Transverse colon (tissue), 4 donors: ENCODE measurements at places on chromosomes 4 and X.

- DNase-seq, result no peak
- H3K27ac ChIP-seq, result no peak overlapping the region
- H3K4me3 ChIP-seq, result no peak overlapping the region
- H3K4me1 ChIP-seq, result no peaks in the 10 kb centered on the region
Observed at GRCh38 chr4:164379694-164380093, 374.2 kb upstream of the SMIM31 start.

DNA sequence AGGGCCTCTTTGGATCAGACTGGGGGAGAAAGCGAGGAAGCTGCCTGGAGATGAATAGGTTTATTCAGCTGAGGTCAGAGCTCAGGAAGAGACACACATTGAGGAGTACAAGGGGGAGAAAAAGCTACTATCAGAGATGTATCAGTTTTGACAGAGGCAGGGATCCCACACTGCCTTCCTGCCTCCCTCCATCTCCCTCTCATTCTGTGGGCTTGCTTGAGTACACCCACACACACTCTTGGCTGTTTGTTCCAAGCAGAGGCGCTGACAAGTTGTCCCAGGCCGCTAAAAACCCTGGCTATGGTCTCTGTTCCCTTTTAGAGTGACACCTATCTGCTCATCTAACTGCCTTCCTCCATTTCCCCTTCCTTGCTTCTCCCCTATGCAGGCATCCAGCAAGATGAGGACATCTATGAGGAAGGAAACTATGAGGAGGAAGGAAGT, 5.2 kb downstream of the TSPYL2 start:
- peak overlapping the region; percentile 76 for H3K27ac ChIP-seq
- H3K27me3 ChIP-seq, result no peaks in the 10 kb centered on the region
- H3K4me1 ChIP-seq, result peaks cover 20% of the 10 kb centered on the region
- H3K4me3 ChIP-seq, result no peak overlapping the region
- DNase-seq, result no peak
- no peaks in the 10 kb centered on the region for H3K36me3 ChIP-seq

DNA sequence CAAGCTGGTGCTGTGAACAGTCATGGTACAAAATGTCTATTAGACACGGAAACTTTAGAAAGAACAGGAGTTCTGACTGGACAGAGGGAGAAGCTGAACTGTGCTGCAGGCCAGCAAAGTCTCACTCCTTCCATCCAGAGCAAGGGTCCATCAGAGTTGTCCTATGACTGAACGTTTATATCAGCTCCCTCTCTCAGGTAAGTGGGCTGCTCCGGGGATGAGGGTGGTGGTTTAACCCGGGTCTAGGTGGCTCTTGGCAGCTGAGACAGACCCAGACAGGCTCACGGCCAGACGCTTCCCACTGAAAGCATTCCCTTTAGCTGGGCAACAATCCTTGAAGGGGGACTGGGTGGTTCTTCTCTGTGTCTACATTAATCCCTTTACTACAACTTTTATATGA, 385.0 kb upstream of the SMIM31 start:
- H3K4me1 ChIP-seq, result no peaks in the 10 kb centered on the region
- no peaks in the 10 kb centered on the region for H3K36me3 ChIP-seq
- H3K4me3 ChIP-seq, result no peak overlapping the region
- no peak overlapping the region for H3K27ac ChIP-seq
- no peaks in the 10 kb centered on the region for H3K27me3 ChIP-seq

- no peak overlapping the region for H3K27ac ChIP-seq
- no peak for DNase-seq
- no peaks in the 10 kb centered on the region for H3K36me3 ChIP-seq
- no peaks in the 10 kb centered on the region for H3K4me1 ChIP-seq
- no peak overlapping the region for H3K4me3 ChIP-seq
Observed at GRCh38 chr4:53026233-53026632, 164.1 kb downstream of the RASL11B start.

DNA sequence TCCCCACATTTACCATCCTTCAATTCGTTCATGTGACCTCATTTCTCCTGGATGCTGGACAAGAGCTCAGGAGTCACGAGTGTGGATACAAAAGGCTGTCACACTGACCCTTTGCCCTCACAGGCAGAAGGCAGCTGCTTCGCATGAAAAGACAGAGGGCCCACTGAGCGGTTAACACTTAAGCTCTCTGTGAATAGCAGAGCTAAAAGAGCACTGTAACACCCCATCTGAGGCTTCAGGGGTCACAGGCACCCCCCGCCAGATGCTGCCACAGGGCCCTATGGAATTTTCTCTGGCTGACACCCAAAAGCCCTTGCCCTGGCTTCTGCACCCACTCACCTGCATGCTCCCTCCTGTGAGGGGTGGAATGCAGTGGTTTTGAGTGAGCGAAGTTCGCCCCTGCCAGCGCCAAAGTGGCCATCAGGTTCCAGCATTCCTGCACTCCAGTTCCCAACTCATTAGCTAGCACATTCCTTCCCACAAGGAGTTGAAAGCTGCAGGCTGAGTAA, 360.9 kb downstream of the PPP3CA start:
- no peaks in the 10 kb centered on the region for H3K36me3 ChIP-seq
- H3K27ac ChIP-seq, result no peak overlapping the region

DNA sequence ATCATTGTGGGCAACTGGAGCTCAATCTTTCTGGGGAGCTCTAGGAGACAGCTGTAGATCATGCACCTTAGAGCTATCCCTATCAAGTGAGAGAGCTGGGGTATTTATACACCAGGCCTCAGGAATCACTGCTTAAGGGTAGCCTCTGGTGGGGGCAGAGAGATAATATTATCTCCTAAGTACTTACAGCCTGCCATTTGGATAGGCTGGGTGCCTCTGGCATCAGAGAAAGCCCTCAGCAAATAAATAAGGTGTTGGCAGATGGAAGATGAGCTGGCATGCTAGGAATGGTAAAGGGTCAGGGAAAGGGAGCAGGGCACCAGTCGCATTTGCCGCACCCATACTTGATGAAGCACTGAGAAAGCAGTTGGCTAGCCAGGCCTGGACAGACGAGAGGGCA, 75.9 kb downstream of the HCCS start:
- no peak for DNase-seq
- no peak overlapping the region for H3K27ac ChIP-seq
- H3K36me3 ChIP-seq, result no peaks in the 10 kb centered on the region
- H3K27me3 ChIP-seq, result no peaks in the 10 kb centered on the region

- H3K27ac ChIP-seq, result peak within 1 kb of the TSS; percentile 87
- DNase-seq, result peak; percentile 98
- no peaks in the 10 kb centered on the region for H3K36me3 ChIP-seq
- peak within 1 kb of the TSS; percentile 94 for H3K4me3 ChIP-seq
- no peaks in the 10 kb centered on the region for H3K27me3 ChIP-seq
- peaks cover 32% of the 10 kb centered on the region for H3K4me1 ChIP-seq
Observed at GRCh38 chr4:183659029-183659871, at the start of the genes RWDD4 and TRAPPC11. RWDD4 (minus strand) TSS chr4:183659185; CDS start chr4:183658952, 233 bp downstream. TRAPPC11 (plus strand) TSS chr4:183659293; CDS start chr4:183663868, 4,575 bp downstream.

DNA sequence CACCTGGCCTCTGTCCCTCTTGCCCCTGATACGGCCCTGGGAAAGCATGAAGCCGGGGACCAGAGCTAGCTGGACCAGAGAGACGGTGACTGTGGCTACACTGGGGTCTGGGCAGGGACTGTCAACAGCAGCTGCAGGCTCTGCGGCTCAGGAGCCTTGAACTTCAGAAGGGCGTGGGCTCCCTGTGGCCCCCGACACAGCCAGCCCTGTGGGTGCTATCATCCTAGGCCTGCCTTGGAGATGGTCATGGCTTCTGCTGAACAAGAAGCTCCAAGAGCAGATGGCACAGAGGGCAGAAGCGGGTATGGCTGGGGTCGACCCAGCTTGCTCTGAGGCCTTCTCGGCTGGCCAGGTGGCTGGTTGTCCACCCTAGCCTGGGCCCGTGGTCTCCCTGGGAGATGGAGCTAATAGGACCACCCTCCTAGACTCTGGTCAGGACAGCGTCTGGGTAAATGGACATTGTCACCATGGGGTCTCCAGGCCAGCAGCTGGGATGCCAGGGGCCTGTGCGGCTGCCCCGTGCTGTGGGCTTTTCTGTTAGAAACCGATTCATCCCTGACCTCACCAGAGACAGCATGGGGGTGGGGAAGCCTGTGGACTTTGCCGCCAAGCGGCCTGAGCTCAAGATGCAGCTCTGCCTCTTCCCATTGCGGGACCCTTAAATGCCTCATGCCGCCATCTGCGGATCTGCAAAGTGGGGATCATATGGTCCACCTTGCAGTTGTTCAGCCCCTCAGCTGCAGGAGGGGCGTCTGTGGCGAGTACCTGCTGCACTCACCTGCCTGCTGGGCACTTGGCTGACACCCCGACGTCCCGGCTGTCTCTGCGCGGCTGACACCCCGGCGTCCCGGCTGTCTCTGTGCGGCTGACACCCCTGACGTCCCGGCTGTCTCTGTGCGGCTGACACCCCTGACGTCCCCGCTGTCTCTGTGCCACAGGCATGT, 21.1 kb downstream of the CPZ start:
- H3K36me3 ChIP-seq, result no peaks in the 10 kb centered on the region
- no peak overlapping the region for H3K4me3 ChIP-seq
- H3K27me3 ChIP-seq, result no peaks in the 10 kb centered on the region
- H3K27ac ChIP-seq, result no peak overlapping the region

DNA sequence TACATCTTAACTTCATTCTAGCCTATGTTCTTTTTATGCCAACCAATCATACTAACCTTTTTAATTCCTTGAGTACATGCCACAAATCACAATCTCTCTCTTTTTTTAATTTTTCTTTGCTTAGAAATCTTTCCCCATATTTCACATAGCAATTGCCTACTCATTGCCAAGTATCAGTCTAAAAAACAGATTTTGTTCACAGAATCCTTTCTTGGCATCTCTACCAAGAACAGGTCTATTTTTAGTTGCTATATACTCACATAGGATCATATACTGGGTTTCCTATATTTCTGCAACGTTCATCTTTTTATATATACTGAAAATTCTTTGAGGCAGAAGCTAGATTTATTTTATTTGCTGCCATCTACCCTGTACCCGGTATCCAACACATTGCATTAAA, 292.1 kb downstream of the GASK1B start:
- H3K4me1 ChIP-seq, result no peaks in the 10 kb centered on the region
- no peak overlapping the region for H3K27ac ChIP-seq
- no peaks in the 10 kb centered on the region for H3K27me3 ChIP-seq
- DNase-seq, result no peak

GRCh38 chr4:99878604-99879003, 15.6 kb downstream of the LAMTOR3 start:
- H3K4me3 ChIP-seq, result no peak overlapping the region
- H3K27me3 ChIP-seq, result no peaks in the 10 kb centered on the region
- no peak for DNase-seq
- H3K36me3 ChIP-seq, result peaks cover 27% of the 10 kb centered on the region
